Thoracic aorta (tissue), 2 donors: ENCODE measurements at places on chromosomes 5 and 9.

DNA sequence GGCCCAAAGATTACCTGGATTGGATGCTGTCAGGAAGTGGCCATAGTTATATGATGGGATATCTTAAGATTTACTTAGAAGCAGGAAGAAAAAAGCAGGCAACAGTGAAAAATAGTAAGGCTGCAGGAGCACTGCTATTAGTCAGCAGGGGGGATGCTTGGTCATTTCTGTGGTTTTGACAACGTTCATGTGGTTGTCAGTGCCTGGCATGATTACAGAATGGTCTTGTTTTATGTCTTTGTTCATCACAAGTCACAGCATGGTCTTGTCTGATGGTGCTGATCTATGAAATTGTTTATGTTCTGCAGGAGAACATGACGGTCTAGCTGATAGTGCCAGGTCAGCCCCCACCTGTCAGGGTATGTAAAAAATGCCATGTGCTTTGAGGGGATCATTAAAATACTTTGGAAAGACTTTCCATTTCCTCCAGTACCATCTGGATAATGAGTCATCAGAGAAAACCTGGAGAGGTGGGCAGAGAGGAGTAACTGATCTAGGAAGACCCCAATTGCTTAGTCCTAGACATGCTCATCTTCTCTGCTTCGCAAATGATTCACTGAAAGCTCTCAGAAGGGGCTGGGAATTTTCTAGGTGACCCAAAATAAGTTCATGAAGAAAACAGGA is 48.5 kb downstream of the PLGRKT start:
- no peak for DNase-seq

- DNase-seq = no peak
These were observed 69.7 kb upstream of the FCN1 start for GRCh38 chr9:134987376-134987775.

DNA sequence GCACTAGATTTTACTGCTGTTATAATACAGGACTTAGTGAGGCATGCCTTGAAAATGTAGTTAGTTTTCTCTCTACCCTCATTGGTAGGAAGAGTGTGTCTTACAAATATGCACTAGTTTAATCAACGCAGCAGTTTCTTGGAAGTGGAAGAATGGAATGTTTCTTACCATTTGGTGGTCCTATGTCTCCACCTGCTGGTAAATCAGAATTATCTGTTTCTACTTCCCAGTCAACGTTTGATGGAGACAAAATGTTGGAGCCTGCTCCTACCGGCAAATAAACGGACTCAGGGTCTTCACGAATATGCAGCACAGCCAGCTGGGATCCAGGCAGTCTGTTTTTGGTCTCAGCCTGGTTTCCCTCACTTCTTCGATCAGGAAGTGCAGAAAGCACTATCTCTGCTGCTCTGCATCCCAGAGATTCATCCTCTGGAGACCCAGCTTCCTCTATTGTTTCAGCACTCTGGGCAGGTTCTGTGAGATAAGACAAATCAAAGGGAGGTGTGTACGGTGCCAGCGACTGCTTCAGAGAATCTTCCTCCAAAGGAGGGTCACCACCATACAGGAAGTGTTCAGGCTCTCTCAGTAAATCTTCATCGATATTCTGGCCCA is 59.5 kb upstream of the PCA3 start:
- DNase-seq = no peak

DNA sequence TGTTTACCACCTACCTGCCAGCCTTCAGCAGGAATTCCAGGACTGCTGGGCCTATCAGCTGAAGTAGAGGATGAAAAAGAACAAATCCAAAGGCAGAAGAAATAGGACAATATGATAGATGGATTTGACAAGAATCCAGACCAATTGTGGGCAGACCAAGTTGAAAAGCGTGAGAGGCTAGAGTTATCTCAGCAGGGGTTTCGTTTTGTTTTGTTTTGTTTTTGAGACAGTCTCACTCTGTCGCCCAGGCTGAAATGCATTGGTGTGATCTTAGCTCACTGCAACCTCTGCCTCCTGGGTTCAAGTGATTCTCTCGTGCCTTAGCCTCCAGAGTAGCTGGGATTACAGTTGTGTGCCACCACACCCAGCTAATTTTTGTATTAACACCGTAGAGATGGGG is 113.2 kb downstream of the PALM2AKAP2 start:
- no peak for DNase-seq

- no peak for DNase-seq
These were observed 42.0 kb downstream of the SHB start for GRCh38 chr9:38026840-38027527.

GRCh38 chr5:29654954-29655353 is 1538.5 kb upstream of the CDH6 start:
- DNase-seq = no peak
